SW480 (cell line): ENCODE measurements at places on chromosomes 4 and X.

- DNase-seq, result no peak
Observed at GRCh38 chr4:187006189-187006618, 282.5 kb upstream of the FAT1 start.

DNA sequence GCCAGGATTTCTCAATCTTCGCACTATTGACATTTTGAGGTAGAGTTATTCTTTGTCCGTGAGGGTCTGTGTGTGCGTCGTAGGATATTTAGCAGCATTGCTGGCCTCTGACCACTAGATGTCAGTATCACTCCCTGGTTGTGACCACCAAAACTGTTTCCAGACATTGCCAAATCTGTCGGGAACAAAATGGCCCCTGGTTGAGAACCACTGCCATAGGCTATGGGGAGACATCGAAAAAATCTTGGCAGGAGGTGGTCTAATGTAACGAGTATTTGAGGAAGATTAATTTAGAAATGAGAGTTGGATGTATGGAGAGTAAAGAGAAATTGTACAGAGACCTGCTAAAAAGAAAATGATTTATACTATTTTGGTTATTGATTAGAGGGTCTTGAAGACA, 108.4 kb downstream of the DOCK11 start:
- DNase-seq, result peak; percentile 57

DNA sequence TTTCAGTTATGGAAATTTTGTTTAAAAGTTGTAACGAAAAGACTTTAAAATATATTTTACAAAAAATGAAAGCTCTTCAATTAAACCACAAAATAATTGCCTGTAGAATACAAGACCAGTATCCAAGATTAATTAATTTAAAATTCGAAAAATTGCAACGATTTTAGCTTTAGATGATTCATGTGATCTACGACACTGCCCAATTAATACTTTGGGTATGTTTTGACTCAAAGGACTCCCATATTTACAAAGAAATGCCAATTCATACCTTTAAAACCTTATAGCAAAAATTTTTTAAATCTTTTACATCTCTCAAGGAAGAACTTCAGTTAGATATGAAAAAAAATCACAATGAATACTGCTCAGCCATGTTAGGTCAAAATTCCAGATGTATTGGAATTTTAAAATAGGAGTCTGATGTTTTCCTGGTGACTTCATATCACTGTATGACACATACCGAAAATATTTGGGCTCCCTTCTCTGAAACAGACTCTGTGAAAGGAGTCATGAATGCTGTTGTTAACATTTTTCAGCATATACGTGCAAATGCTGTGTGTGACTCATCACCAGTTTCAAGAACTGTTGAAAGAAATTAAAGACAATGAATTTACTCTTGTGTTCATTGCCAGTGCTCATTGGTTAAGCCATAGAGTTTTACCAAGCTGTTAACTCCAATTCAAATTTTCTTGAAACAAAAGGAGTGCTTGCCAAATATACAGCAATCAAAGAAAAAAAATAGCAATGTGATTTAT, 13.8 kb upstream of the SMS start:
- peak; percentile 77 for DNase-seq

DNA sequence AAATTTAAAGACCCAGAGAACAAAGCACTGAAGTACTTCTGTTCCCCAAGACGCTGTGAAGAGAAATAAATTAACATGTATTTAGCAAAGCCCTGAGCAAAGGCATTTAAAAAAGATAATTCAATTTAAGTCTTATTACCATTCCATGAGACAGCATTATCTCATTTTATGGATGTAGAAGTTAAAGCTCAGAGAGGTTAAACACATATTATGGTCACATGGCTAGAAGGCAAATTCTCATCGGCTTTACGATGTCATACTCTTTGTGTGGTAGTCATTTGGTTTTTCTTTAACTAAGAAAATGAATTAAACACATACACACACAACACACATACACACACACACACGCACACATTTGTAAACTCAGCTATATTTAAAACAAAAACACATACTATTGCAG, 262.7 kb downstream of the HS3ST1 start:
- no peak for DNase-seq

GRCh38 chr4:15451866-15452765, 17.6 kb upstream of the CC2D2A start:
- DNase-seq, result peak; percentile 52

DNA sequence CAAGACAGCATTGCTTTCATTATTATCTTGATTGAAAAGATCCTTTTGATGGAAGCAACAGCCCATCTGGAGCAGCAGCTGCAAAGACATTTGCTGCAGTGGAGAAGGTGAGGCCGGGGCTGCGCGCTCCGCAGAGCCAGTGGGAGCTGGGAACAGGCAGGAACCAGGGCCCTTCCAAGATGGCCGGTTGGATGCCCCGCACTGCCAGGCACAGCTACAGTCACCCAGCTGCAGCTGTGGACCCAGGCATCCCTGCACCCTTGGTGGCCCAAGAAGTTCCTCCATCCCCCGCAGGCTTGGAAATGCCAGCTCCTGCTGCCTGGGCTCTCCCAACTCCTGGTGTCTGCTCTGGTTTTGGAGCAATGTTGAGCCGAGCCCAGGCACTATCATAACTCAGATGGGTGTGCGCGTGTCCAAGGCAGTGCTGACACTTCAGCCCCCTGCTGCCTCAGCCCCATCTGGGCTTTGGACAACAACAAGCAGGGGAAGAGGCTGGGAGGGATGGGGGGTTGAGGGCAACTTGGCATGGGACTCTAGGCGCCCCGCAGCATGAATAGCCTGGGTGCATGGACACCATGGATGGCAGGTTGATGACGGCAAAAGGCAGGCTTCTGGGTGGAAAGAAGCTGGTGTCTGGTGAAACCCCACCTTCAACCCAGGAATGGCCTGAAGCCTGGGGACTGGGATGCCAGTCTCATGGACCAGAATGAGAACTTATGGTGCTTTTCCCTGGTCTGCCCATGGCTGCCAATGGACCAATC, 371.8 kb downstream of the FSTL5 start:
- DNase-seq, result no peak

DNA sequence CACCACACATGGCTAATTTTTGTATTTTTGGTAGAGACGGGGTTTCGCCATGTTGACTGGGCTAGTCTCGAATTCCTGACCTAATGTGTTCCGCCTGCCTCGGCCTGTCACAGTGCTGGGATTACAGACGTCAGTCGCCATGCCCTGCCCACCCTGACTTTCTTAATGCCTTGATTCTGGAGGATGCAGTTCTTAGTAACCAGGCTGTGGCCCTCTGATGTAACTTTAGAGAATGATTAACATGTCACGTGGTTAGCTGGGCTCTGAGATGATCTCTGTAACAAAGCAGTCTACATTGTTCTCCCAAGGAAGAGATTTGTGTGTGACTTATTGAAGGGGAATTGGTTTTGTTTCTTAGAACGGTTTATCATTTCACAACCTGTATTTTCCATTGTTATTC, 30.6 kb downstream of the ANK2 start:
- peak; percentile 22 for DNase-seq

DNA sequence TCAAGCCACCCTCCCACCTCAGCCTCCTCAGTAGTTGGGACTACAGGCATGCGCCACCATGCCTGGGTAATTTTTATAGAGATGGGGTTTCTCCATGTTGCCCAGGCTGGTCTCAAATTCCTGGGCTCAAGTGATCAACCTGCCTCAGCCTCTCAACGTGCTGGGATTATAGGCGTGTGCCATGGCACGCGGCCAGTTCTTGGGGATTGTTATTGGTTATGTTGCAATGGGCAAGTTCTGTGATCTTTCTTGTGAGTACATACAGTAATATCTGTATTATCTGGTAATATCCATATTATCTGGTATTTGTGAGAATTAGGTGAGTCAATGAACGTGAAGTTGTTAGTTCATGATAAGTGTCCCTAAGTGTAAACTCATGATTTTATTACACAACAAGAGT, 90.3 kb upstream of the TBL1X start:
- no peak for DNase-seq

DNA sequence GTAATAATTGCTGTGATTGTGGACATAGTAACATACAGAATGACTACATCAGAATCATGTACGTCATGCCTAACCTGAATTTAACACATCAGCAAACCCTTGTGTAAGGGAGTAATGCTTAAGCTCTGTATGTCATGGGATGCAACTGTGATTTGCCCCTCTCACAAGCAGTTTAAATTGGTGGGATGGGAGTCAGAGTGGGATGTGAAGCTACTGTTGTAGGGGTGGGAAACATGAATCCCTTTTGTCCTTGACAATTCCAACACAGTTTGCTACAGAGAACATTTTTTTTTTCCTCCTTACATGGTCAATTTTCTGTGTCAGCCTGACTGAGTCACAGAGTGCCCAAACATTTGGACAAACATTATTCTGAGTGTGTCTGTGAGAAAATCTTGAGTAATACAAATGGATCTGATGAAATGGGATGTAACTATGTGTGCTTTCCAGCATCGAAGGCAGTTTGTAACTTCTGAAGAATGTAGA, 392.8 kb downstream of the GPM6A start:
- peak; percentile 40 for DNase-seq

DNA sequence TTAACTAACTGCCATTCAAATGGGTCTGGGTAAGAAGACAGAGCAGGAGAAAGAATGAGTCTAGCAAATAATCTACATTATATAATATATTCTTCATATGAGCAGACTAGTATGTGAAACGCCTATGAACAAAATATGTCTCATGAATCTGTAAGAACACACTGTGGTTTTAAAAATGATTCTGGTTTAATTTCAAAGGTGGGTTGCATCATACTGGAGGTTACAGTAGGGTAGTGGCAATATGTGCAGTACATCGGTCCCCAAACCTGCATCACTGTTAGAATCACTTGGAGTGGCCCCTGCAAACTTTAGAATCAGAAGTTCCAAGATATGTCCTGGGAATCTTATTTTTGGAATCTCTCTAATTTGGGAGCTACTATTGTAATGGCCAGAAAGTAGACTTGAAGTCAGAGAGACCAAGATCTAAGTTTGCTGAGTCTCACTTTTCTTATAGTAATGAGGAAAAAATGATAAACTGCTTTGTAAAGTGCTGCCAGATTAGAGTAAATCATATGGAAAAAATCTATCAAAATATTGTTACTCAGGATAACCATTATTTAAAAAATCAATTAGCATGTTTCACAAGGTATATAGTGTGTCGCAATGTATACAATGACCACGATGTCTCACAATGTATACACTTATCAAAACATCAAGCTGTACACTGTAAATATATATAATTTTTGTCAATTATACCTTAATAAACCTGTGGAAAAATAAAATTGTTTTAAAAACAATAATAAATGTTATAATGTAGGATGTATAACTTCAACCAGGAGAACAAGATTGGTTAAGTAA, 37.9 kb upstream of the ARSJ start:
- DNase-seq, result peak; percentile 7

DNA sequence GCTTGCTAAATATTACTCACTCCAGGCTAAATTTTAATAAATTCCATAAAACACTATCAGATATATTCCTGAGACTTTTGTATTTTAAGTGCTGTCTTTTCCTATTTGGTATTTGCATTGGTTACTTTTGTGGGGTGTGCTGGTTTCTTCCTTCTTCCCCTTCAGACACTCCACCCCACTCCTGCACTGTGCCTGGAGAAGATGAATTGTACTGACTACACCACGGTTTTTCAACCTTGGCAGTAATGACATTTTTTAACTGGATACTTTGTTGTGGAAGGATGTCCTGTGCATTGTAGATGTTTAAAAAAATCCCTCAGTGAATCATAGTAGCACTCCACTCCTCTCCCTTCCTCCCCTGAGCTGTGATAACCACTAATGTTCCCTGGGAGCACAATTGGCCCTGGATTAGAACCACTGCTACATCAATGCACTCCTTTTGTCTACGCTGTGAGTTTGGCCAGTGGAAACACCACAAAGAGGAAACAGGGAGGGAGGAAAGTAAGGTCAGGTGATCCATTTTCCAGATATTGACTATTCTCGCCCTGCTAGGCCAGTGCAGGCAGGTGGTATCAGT, 36.3 kb downstream of the SNCA start:
- DNase-seq, result no peak

DNA sequence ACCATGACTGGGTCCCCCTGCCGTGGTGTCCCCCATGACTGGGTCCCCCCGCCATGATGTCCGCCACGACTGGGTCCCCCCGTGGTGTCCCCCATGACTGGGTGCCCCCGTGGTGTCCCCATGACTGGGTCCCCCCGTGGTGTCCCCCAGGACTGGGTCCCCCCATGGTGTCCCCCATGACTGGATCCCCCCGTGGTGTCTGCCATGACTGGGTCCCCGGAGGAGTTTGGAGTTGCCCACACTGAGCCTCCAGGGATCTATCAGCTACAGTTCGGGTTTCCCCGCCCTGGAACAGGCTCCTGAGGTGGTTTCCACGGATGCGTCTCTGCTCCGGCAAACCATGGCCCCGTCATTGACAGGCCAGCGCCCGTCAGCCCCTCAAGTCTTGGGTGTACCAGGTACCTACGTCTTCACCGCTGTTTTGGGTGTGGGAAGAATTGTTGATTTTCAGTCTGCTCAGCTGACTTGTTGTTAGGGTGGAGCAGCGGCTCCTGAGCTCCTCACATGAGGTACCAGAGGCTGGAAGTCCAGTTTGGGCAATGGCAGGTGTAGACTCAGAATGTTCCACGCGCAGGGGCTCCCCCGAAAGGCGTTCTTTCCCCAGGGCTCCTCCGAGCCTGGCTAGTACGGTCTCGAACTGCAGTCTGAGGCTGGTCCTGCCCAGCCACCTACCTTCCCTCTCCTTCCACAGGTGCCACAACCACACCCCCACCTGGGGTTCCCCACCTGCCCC, 8.3 kb upstream of the PDE6B start:
- no peak for DNase-seq

- no peak for DNase-seq
Observed at GRCh38 chr4:111959222-111959621, 186.0 kb upstream of the FAM241A start.

DNA sequence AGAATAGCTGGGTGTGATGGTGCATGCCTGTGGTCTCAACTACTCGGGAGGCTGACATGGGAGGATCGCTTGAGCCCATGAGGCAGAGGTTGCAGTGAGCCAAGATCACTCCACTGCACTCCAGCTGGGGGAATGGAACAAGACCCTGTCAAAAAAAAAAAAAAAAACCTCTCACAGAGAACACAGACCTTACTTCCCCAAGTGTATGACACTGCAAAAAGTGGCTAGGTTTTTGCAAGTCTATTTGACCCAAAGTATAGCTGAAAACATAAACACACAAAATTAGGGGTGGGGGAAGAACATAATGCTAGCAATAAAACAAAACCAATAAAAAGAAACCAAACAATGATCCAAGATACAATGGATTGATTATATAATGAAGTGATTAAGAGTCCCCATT, 6.7 kb downstream of the LAMP2 start:
- no peak for DNase-seq
